GOT3 (cell line): ENCODE measurements at places on chromosomes 3 and 15.

DNA sequence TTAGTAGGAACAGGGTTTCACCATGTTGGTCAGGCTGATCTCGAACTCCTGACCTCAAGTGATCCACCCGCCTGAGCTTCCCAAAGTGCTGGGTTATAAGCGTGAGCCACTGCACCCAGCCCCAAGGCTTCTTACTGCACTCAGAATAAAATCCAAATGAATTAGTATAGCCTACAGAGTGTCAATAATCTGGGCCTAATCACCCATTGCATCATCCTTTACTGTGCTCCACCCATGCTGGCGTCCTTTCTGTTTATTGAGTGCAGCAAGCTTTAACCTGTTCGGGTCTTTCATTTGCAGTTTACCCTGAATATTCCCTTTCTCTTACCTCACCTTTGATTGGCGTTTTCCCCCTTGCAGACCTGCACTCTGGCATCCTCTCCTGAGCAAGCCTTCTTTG is 77.7 kb downstream of the CEP63 start:
- no peak for DNase-seq

DNA sequence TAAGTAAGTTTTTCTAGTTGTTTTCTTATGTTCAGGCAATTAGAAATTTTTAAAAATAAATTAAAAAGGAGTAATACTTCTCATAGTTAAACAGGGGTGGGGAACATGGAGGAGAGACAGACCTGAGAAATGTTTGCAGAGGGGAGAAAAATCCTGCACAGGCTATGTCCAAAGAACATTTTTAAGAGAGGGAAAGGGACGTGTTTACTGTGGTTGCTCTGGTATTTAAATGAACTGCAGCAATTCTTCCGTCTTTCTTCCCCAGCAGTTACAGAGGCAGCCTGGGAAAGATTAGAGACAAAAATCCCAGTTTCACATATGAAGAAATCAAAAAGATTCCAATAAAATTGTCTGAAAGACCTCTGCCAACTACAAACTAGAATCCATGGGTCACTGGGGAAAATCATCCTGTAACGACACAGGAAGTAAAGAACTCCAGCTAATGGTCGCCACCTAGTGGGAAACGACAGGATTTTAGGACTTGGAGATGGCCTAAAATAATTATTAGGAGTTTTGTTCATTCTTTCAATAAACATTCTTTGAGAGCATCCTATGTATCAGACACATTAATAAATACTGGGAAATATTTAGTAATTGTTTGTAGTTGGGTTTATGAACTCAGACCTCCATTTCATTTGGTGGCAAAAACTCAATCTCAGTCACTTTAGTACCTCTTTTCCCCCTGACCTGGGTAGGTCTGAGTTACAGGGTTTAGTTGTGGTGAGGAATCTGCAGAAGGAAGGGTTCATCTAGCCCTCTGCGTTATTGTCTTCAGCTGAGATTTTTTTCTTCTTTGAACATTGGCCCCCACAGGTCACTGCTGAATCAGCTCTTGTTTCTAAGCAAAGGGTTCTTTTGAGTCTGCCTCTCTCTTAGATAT is 69.9 kb upstream of the GOLIM4 start:
- no peak for DNase-seq

- DNase-seq: no peak
Measured at GRCh38 chr3:72821161-72821781, 27.0 kb downstream of the SHQ1 start.

DNA sequence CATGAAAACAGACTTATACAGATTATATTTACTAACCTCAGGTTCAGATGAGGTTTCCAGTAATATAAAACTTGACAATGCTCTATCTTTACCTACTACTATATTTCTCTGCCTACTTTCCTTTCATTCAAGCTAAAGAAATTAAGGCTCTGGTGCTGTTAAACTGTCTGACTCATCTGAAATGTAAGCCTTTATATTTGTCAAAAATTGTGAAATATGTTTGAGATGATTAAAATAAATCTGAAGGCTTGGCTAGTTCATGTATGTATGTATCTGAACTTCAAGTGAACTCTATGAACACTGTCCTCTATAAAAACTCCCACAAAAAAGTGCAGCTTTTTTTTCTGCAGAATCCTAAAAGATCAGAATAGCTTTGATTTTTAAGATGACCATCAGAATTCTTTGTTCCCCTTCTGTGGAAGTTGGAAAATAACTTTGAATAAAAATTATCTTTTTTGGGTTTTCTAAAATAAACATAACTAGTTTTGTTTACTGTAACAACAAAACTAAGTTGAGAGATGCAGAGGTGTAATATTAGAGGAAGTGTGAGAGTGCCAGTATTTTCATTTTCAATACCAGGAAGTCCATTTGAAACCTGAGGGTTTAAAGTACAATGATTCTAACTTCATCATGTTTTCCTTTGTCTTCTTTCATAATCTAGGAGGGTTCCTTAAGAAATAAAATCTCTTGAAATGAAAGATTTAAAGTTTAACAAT is 42.2 kb downstream of the ILDR1 start:
- no peak for DNase-seq

GRCh38 chr3:15347063-15347736 is 14.8 kb upstream of the SH3BP5 start:
- DNase-seq: no peak

DNA sequence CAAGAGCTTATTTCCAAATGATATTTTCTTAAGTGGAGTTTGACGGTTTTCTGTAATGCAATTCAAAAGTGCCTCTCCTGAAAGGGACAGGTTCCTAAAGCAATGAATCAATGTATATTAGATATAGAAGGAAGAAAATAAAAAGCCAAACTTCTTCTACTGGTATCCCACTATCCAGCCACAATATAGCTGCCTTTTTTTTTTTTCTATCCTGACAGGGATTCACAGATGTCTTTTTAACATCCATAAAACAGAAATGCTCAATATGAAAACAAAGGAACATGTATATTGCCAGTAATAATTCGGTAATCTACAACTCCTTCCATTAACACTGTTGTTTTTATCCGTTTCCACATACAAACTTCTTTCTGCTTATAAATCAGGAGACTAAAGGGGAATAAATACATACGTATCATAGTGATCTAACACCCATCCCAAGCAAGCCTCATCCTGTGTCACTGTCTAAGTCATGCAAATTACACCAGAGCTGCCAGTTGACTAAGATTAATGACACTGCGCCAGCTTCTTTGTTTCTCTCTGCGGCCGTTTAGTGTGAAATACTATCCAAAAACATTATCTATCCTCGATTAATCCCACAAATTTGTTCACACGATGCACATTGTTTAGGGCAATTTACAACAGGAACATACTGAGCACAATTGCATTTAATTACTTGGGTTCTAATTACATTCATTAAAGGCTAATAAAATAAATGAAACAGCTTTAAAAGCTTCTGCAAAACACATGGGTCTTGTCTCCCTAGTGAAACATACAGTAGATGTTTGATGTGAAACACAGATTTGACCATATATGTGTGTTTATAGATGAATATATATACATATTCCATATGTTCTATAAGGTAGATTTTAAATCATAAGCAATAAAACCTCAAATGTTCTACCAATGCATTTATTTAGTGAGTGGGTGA is 51.9 kb upstream of the CDIN1 start:
- no peak for DNase-seq

DNA sequence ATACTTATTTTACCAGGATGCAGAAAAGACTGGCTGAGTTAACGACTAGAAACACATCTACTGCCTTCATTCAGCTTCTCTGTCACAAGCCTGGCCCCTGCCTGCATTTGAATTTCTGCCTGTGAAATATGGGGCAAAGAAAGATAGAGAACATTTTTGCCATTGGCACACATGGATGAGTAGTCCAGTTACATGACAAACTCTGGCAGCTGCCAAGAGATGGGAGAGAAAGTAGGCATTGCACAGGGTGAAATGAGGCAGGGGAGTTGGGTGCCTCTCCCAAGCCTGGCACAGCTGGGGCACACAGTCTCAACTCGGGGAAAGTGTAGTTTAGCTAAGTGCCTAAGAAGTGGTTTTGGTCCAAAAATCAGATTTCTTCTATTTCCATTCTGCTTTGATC is 24.0 kb downstream of the ANXA2 start:
- no peak for DNase-seq

- DNase-seq: no peak
Measured at GRCh38 chr3:104628185-104628789, 738.4 kb upstream of the ALCAM start.
